ENCODE measurements at places on chromosomes 2 and 18.

DNA sequence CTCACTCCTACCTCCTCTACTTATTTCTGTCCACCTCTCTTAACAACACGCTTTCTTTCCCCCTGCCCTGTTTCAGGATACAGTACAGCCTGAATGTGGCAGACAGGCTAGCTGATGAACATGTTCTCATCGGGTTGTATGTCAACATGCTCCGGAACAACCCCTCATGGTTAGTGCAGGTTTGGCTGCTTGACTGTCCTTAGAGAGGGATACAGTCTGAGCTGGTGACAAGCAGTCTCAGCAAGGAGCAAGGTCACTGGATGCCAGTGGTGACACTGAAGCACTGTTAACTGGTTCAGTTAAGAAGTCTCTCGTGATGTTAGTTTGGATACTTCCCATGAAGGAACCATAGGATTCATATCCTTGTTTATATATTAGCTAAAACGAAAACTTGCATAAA is 128.6 kb downstream of the DTNA start:
- no peak for DNase-seq

DNA sequence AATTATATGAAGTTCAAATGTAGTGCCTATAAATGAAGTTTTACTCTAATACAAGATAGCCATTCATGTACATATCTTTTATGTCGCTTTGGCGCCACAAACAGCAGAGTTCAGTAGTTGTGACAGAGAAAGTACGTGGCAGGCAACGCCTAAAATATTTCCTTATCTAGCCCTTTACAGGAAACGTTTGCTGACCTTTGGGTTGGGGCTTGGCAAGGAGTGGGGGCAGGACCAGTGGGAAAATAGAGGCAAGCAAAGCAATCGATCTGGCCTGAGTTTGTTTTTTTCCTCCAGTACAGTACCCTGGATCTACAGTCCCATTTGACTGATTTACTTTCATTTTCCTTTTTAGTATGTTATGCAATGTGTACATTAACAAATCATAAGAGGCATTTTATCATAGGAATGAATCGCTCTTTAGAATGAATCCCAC is 13.1 kb downstream of the CCDC68 start:
- peak; percentile 91 for DNase-seq

DNA sequence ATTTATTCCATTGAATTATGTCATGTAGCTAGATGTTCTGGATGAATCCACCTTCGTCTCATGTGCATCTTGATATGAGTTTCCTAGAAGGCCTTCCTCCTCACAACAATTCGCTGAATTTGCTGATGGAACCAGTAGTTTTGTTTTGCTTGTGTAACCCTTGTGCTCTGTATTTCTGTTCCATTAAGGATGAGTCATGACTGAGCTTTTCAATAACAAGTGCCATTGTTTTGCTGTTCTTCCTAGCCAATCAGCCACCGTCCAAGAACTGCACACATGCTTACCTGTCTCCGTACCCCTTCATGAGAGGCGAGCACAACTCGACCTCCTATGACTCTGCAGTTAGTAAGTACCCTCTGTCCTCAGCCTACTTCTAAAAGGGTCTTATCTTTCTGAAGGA is 2.3 kb downstream of the TMEM182 start:
- DNase-seq: no peak

GRCh38 chr2:237633061-237633561 is 5.7 kb downstream of the LRRFIP1 start:
- DNase-seq: no peak

- peak; percentile 79 for DNase-seq
Measured at GRCh38 chr2:86623043-86623493, 597 bp downstream of the RNF103 start.

- DNase-seq: no peak
Measured at GRCh38 chr2:188889187-188889586, 85.0 kb upstream of the COL3A1 start.

GRCh38 chr2:235570256-235570655 is 76.4 kb downstream of the AGAP1 start:
- no peak for DNase-seq

GRCh38 chr2:102895376-102895775 is 133.5 kb downstream of the TMEM182 start:
- peak; percentile 71 for DNase-seq

GRCh38 chr2:41160439-41160838 is 708.5 kb upstream of the SLC8A1 start:
- DNase-seq: no peak

GRCh38 chr18:26722565-26722931 is 143.0 kb downstream of the AQP4 start:
- DNase-seq: no peak

DNA sequence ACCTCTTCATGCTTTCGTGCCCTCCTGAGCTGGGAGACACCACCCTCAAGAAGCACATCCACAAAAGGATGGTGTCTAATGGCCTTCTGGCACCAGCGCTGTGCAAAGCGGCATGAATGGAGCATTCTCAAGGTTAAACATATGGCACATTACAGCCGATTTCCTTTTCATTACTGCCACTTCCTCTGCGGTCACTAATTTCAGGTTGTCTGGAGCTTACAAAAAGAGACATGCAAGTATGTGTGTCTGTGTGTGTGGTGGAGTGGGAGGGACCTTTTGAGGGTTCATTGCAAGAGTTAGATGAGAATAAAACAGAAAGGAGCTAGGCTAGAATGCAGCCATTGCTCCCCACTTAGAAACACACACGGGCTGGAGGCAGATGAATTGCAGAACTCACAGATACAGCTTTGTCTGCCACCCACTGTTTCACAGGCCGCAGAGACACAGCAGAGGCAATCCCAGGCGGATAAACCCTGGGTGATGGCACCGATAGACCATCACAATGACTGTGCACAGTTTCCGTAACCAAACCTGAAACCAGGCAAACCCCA is 76.0 kb downstream of the TGIF1 start:
- DNase-seq: peak; percentile 87

DNA sequence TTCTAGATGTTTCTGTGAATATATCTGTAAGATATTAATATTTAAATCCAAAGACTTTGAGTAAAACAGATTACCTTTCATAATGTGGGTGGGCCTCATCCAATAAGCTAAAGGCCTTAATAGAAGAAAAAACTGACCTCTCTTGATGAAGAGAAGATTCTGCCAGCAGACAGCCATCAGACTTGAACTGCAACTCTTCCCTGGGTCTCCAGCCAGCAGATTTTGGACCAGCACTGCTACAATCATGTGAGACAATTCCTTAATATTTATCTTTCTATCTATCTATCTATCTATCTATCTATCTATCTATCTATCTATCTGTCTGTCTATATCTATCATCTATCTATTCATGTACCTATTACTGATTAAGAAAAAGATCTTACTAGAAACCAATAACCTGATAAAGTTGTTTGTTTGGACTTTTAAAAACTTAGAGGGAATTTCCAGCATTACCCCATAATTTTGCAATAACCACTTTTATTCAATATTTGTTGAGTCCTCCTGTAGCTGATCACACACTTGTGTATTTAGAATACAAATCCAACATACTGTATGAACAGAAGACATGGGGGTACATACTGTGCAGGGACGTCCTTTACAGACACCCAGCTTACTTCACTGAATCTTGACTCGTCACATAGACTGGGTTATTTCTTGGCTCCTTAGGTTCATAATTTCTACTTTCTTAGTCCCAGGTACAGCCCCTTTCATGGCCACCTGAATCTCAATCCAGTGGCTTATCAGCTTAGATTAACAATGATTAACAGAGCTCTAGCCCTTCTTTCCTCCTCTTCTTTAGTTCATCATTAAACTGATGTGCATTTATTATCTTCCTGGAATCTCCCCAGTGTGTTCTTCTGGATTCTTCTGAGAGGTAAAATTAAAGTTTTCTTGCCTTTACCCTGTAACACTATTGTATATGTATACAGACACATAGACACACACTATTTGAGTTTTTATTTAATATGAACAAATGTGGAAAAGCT is 27.2 kb upstream of the STAT4 start:
- DNase-seq: no peak

DNA sequence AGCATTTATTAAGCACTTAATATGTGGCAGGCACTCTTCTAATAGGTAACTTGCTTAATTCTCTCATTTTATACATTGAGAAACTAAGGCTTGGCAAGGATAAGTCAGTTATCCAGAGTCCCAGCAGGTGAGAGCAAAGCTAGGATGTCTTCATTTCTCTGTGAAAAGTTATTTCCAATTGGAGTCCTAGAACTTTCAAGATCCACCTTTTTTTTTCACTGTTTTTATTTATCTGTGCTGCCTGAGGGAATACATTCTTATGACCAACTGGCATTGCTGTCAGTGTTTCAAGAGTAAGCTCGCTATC is 56.2 kb upstream of the ETAA1 start:
- no peak for DNase-seq

GRCh38 chr2:200138391-200139124 is 167.9 kb upstream of the SPATS2L start:
- DNase-seq: no peak

DNA sequence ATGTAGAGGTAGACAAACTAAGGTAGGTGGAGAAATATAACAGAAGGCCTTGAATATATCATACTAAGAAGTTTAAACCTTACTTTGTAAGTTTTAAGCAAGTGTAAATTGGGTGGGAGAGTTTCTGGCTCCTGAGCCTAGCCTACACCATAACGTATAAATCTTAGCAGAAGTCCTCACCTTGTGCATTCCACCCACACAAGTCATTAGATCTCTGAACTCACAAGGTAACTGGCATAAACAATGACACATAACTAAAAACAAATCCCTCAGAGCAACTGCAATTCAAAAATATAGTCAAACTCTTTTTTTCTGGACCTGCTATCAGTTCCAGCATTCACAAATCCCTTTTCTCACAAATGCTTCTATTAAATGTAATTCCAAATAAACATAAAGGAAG is 9.4 kb downstream of the REV1 start:
- no peak for DNase-seq

- no peak for DNase-seq
Measured at GRCh38 chr18:42025491-42025890, 70.5 kb downstream of the PIK3C3 start.

- peak; percentile 78 for DNase-seq
Measured at GRCh38 chr18:13112982-13113381, 105.6 kb upstream of the LDLRAD4 start.

- no peak for DNase-seq
Measured at GRCh38 chr2:95287806-95288205, 9.3 kb upstream of the KCNIP3 start.

DNA sequence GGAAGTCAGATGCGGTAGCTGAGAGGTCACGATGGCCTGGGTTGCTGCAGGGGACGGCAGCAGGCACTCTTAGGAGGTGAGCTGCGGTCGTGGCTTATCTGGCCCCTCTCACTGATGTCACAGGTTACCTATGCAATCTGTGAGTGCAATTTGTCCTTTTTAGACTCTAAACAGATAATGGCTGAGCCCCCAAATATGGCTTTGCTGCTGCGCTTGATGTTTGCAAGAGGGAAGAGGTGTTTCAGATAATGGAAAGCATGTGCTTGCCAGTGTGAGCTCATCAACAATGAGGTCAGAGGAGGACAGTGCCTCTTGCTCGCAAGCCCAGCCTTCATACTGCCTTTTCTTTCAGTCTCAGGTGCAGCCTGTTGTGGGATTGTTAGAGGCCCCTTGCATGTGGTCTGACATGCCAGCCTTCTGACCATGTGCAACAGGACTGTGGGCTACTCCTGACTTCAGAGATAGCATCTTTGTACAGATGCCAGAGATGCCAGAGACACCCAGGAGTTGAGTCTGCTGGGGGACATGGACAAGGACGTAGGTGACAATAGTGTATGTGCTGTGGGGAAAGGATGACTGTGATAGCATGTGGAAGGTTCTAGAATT is 151.3 kb downstream of the TANC1 start:
- DNase-seq: no peak

DNA sequence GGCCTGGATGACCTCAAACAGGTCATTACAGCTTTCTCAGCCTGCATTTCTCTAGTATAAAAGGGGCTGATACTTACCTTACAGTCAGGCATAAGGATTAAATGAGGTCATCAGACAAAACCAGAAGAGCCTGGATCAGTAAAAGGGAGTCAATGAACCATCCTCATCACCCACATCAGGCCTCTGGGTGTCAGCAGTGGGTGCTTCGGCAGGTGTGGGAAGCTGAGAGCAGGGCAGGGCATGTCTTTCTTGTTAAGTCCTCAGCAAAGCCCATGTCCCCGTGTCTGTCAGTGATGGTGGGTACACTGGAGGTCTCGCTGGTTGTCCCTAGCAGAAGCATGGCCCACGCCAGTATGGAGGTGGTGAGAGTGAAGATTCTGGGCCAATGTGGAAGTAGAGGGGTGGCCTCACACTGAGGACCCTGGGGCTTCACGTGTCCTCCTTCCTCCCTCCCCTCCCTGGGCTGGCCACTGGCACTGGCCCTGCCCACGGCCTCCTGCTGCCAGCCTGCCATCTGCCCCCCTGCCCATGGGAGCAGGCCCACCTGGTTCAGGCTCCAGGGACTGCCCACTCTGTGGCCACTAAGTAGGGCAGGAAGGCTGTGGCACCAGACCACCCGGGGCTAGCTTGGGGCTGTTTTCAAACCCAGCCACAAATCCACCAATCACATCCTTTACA is 4.4 kb downstream of the ADRA2B start:
- no peak for DNase-seq

- no peak for DNase-seq
Measured at GRCh38 chr18:45277908-45278307, 337.4 kb upstream of the SLC14A2 start.

DNA sequence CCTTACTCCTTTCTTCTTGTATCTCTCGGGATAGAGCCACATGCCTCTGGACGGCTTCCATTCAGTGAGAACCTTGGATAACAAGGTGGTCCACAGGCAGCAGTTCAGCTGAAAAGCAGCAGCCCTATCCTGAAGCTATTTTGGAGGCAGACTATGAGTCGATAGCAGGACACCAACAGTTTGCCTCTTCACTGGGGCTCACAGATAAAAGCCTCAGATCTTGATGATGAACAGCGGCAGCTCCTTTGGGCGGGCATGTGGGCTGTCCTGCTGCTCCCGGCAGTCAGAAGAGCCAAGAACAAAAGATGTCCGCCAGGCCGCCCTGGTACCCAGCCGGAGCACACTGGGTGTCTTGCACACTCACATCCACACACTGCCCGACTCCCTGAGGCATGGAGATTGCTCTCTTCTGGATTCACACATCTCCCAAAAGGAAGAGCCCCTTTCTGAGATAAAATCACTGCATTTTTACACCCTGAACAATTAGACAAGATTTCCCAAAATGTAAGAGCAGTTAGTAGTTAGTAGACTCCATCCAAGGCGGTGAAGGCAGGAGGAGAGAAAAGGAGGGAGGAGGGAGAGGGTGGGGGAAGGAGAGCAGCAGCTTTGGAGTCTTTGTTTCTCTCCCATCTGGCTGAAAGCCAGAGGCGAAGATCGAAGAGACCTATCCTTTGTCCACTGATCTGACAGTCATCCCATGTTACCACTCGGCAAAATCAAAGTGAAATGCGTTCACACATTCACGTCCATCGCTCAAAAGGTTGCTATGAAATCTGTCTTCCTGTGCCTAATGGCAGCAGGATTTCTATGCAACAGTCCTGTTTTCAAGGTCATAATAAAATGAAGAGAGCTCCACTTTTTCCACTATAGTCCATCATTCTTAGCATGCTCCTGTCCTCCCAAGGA is 90.1 kb upstream of the KLF7 start:
- peak; percentile 72 for DNase-seq

GRCh38 chr18:61732854-61733253 is 160.0 kb downstream of the RNF152 start:
- no peak for DNase-seq

Measured in hematopoietic multipotent progenitor cell treated with erythropoietin and hydrocortisone succinate and interleukin-3 and kit ligand, for 4 days (in vitro differentiated cells).